ENCODE measurements at places on chromosomes 2 and 18.

GRCh38 chr2:144102386-144102785 lies 417.5 kb downstream of the ZEB2 start:
- no peak for DNase-seq

GRCh38 chr18:23612434-23613090 lies 26.3 kb upstream of the NPC1 start:
- DNase-seq = no peak

DNA sequence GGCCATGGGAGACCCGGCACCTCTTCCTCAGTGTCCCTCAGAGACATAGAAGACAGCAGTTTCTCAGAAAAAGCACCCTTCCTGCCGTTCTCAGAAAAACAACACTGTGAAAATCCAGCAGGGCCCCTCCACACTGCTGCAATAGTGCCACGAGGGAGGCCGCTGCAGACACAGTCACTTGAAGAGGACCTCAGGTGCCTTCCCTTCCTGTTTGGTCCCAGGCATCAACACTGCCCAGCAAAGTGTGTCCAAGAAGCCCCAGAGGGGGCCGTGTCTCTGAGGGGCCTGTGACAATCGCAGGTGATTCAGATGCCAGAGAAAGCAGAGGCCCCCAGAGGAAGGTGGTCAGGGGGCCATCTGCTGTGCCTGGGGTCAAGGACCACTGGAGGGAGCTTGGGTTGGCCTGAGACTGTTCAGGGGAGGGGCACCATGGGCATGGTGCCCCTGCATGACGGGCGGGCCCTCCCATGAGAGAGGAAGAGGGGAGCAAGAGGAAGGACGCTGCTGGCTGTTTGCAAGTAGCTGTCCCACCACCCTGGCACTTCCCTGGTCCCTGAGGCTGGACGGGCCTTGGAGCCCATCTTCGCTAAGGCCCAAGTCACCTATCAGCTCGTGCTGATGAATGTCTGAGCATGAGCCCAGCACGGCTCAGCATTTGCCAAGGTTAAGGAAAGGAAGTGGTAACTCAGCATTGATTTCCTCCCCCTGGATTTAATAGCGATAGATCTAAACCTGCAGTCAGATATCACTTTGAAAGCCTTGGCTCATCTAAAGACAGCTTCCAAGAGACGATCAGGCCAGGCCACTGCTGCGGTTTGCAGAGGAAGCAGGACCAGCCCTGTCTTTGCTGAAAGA lies 9.1 kb downstream of the TWIST2 start:
- no peak for DNase-seq

DNA sequence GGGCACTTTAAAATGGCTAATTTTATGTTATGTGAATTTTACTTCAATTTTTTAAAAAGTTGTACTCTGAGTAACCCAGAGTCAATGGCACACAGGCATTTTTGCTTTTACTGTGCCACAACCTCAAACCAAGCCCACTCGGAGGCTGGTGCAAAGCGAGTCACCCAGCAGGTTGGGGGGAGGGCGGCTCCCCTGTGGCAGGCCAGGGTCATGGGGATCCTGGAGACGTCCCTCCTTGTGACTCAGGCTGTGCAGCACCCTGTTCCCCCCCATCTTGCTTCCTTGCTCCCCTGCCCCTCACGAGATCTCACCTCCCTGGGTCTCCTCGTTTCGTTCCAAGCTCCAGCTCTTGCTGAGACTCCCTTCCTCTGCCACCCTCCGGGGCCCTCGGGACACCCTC lies 58.6 kb downstream of the POMC start:
- DNase-seq = no peak
